ENCODE measurements at places on chromosomes 2 and 18. TPM values are rescaled to one million over a fixed set of nuclear protein-coding genes. Genes with fewer than 3 reads are reported as not detected.

ABCG8 gene
- not detected for total RNA-seq

ALLC gene
- total RNA-seq: 0.11 TPM

SCN1A gene
- not detected for total RNA-seq

MAP3K19 gene
- total RNA-seq: not detected

STARD6 gene
- not detected for total RNA-seq

UGT1A5 gene
- total RNA-seq: not detected

ANAPC1 gene
- total RNA-seq: 29.9 TPM

MGAT4A gene
- total RNA-seq: 1.4 TPM

FBXO41 gene
- 4.4 TPM for total RNA-seq

BOLA3 gene
- 119 TPM for total RNA-seq

SAG gene
- not detected for total RNA-seq

IL1RL2 gene
- not detected for total RNA-seq

FSIP2 gene
- total RNA-seq: not detected

MTA3 gene
- total RNA-seq: 33.3 TPM

All from A549 treated with dexamethasone at 1 μM for 4 hours (cell line).